Activated naive CD8-positive, alpha-beta T cell treated with anti-CD3 and anti-CD28 coated beads, Interleukin-2, amount 10 ng/mL, durations not matched to agents 7 days and 5 days (primary cell): ENCODE measurements at places on chromosomes 6 and 20.

GRCh38 chr6:15524861-15525401 lies 137.9 kb downstream of the DTNBP1 start:
- DNase-seq = no peak

GRCh38 chr20:24827603-24828295 lies 121.3 kb upstream of the CST7 start:
- DNase-seq = no peak

- DNase-seq = no peak
These were observed 13.9 kb upstream of the SULF2 start for GRCh38 chr20:47799116-47799715.

DNA sequence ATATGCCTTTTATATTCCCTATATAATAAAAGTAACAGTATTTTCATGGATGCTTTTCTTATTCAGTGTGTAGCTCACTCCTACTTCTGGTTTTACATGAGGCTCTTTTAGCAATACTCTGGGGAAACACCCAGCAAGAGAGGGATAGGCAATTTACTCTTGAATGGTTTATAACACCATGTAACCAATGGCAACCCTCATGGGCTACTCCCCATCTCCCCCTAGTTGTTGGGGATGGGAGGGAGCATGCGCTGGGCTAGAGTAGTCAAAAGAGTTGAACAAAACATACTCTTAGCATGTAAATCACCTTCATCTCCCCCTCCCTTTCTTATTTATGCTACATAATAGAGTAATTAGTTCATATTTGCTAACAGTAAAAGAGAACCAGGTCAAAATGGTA lies 140.1 kb upstream of the LRFN2 start:
- no peak for DNase-seq

DNA sequence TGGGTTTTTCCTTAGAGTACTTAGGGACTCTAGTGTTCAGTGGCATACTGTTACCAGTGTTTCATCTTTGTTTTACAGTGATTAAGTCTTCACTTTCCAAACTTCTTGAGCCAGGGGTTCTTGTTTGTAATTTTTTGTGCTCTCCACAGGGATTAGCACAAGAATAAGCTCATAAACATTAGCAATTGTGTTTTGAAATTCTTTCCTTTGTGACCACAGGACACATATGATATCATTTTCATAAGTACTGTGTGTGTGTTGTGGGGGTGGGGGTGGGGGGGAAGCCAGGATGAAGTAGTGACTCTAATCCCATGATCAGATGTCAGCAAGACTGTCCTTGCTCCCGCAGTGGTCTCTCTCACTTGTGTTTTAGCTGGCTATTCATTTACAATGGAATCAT lies 101.5 kb upstream of the SCP2D1 start:
- DNase-seq = no peak

GRCh38 chr6:160945516-160946177 lies 45.9 kb upstream of the MAP3K4 start:
- no peak for DNase-seq

DNA sequence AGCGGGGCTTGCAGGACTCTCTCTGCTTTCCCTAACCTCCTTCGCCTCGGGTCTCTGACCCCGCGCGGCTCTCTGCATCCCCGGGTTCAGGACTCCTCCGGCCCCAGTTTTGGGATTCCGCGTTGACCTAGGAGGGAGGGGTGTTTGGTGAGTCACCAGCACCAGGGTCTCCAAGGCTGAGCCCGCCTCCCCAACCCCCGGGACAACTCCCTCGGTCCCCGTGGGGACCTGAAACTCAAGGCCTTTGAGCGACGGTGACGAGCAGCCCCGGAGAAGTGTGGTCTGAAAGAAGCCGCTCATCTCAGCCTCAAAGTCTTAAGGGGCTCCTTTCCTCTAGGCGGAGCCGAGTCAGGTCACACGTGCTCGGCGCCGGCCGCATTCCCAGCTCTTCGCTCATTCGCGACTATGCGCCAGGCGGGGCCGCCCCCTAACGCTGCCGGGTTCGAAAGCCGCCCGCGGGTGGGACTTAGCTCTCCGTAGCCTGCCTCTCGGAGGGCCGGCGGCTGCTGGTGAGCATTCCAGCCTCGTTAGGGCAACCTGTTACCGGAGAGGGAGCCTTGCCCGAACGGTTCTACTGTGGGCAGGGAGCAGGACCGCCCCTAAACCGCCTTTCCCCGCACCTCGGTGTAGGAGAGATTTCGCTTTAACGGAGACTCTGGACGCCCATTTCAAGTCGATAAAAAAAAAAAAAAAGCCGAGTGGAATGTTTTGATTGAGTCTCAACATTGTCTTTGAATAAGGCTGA lies 3.0 kb upstream of the PRDM13 start:
- peak; percentile 55 for DNase-seq

DNA sequence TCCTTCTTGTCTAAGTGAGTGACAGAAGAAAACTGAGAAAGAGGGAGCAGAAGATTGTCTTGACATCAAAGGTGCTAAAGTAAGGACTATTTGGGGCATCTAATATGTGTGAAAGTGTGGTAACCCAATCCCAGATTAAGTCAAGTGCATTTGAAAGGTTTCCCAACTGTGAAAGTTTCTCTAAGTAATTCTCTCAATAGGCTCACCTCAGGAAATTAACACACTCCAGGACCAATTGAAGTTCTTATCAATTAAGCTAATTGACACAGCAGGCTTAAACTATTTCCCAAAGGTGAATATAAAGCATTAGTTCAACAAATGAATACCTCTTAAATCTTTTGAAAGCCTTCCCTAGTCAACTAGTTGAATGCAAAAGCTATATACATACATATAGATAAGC lies 212.8 kb upstream of the FUT9 start:
- DNase-seq = no peak

GRCh38 chr6:1322696-1323219 lies 10.9 kb downstream of the FOXQ1 start:
- no peak for DNase-seq

DNA sequence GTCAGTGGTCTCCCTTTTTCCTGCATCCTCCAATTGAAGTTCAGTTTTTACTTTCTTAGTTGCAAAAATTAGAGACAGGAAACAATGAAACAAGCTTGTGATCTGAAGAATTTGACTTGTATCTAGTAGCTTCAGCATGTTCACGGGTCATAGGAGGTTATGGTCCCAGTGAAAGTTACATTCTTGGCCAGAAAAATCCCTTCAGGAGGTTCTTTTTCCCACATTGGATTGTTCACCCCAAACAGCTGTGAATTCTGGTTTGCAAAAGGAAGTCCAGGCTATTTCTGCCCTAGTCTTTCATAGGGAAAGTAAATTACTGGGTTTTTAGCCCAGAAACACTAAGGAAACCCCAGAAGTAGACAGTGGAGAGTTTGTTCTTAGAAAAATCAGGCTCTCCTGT lies 8.1 kb downstream of the ANKS1A start:
- DNase-seq = no peak

GRCh38 chr6:161486361-161487216 lies 212.7 kb upstream of the AGPAT4 start:
- DNase-seq = no peak

- DNase-seq = no peak
These were observed 32.8 kb downstream of the KIAA1755 start for GRCh38 chr20:38227420-38228360.

DNA sequence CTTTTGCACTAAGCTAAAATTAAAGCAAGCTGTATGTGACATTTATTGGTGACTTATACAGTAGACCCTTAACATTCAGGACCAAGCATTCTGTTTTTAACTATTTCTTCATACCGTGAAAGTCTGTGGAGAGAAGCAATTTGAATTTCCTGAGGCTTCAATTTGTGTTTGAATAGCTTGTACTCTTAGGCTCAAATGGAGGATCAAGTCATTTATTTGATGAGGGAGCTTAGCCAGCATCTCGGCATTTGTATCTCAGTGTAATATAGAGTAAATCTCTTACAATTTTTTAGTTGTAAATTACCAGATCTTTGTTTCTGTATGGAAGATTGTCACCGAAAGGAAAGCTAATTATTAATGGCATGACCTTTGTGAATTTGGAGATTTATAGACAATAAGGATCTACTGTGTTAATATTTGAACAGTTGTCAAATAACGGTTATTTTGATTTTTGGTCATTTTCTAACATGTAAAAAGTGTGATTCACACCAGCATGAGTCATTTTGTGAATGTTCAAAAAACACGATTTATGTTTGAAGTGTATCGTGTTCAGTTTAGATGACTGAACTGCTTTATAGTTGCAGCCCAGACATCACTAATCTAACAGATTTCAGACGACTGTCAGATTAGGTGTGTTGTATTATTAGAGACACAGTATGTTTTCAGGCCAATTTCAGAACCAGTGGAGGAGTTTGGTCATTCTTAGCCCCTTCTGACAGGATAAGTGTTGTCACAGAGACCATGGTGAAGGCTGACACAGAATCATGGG lies 332.9 kb downstream of the CDKAL1 start:
- DNase-seq = no peak

DNA sequence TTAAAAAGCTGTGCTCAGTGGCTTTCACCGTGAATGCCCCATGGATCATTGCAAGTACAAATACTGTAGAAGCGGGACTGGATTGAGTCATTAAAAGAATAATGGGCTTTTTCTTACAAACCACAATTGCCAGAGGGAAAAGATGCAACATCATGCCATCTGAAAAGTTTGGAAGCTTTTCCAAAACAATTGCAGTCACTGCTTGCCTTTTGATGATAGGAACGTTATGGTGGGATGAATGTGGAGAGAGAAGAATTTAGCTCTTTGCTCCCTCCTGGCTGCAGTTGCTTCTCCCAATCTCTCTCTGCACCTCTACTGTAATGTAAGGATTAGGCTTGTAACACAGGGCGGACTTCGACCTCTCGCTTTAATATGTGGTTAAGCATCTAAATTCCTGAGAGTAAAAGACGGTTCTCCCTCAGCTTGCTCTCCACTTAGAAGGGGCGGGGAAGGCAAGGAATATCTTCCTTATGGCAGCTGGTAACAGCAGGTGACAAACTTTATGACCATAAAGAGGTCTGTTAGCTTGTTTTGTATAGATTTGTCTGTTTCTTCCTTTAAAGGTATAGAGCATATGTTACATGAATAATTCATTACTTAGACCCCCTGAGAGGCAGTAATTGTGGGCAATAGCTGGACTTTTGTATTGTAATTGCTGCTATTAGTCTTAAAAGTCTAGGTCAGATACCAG lies 376.1 kb downstream of the UTRN start:
- no peak for DNase-seq

- no peak for DNase-seq
These were observed 288.6 kb downstream of the PRKN start for GRCh38 chr6:162438980-162439379.

DNA sequence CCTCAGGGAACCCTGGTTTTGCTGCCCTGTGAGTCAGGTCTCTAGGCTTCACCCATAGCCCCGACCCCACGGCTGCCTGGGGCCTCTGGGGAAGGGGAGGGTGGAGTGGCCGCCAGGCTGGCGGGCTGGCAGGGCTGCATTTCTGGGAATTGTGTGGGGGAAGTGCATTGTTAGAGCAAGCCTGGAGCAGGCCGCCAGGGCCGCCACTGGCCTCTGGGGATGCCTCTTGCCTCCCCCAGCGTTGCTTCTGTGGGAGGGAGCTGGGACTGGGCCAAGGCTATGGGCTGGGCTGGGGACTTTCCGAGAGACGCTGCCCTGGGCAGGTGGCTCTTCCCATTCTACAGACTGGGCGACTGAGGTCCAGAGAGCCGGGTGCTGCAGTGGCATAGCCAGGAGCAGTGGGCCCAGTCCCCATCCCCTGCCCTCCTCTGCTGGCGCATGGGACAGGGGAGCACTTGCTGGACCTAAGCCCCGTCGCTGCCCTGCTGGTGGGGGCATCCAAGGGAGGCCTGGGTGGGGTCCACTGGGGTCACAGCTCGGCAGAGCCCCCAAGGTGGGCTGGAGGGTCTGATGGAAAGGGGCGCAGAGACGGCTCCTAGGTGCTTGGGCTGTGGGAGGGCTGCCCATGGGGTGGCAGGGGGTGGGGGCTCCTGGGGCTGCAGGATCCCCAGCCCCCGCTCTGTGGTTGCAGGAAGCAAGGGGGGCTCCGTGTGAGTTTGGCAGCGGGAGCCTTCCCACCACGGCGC lies 6.6 kb upstream of the SOX18 start:
- no peak for DNase-seq

- no peak for DNase-seq
These were observed 42.4 kb downstream of the DHX35 start for GRCh38 chr20:39004508-39004907.

DNA sequence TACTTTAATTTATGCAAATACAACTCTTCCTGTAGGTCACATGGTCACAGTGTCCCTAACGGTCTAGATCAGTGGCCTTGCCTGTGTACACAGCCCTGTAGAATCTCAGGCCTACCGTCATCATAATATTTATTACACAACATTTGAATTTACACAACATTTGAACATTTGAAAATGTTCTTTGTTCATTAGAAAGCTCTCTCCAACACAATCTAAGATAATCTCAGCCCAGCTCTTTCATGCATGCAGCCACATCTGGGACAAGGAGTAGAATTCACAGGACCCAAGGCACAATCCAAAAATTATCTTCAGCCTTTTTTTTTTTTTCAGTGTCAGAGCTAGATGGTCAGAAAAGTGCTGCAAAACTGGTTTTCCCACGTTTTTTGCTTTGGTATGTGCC lies 892.8 kb downstream of the TFAP2A start:
- no peak for DNase-seq

GRCh38 chr6:114824409-114824808 lies 481.6 kb upstream of the HS3ST5 start:
- DNase-seq = no peak

DNA sequence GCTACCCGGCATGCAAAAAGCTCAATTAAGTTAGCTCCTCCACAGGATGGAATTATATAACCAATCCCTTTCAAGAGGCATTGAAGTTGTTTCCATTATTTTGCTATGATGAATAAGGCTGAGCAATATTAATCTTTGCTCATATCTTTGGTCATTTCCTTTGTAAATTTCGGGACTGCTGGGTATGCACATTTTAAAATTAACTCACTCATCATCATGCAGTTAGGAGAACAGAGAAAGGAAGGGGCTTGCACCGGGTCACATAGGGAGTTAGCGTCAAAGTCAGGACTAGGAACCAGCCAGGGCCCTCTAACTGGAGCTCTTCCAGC lies 430 bp upstream of the FAM110A start:
- no peak for DNase-seq

GRCh38 chr6:138113588-138114210 lies 6.5 kb upstream of the PERP start:
- DNase-seq = no peak

DNA sequence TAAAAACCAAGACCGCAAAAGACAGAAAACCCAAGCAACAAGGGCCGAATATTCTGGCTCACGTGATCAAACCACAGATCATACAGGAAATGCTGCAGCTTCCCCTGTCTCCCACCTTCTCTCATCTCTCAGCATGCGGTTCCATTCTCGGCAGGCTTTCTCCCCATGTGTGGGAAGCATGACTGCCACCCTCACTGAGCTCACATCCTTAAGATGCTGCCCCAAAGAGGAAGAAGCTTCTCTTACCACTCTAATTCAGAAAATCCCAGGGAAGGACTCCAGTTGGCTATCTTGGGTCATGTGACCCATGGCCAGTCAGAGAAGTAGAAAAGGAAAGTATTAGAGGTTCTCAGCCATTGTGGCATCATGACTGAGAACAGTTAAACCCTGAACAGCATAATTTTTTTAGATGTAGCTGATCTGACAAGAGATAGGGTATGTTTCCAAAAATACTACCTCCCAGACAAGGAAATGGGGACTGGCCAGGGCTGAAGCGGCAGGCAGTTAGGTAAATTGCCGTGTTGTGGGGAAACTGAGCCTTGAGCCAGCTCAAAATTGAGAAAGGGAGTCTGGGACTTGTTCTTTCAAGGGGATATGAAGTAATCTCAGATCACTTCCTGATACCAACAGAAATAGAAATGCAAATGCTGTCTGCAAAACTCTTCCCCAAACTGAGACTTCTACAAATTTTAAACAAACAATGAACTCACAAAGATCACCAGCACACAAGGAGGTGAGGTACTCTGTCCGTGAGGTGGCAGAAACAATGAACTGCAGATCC lies 37.1 kb upstream of the GRM4 start:
- peak; percentile 56 for DNase-seq

GRCh38 chr6:25165800-25166199 lies 113.4 kb upstream of the CARMIL1 start:
- DNase-seq = no peak
